Stimulated activated memory B cell treated with anti-CD40 and anti-IgM and Interleukin-4, amounts not matched to agents 10 μg/mL and 1 μg/mL and 100 μg/mL, for 72 hours (primary cell): ENCODE measurements at places on chromosomes 13 and 19.
A peak's percentile ranks its signal among the peaks of the same experiment; 100 is the strongest.

- ATAC-seq, result no peak
These were observed 327.0 kb upstream of the SLITRK5 start for GRCh38 chr13:87344176-87344575.

DNA sequence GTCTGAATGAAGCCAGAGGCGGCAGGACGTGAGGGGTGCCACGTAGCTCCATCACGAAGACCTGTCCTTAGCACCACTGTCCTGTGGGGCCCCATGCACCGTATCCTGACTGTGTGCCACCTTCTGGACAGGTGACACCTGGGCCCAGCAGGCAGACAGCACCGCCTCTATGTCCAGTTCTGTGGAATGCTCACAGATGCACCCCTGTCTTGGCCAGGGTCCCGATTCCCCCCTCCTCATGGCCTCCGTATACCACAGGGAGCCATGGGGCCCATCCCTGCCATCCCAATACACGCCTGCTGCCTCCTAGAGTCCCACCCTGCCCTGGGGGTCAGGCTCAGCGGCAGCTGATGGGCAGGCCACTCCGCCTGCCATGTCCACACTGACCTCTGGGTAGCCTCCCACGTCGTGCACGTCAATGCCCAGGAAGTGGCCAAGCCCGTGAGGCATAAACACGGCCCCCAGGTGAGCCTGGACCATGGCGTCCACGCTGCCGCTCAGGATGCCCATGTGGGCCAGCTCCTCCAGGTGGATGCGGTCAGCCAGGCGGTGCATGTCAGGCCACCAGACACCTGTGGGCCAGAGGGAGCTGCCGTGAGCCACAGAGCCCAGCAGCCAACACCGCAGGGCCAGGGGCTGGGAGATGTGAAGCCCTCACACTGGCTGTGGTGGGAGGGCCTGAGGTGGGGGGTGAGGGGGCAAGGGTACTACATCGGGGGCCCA lies 17.6 kb downstream of the CEBPG start:
- ATAC-seq, result no peak

GRCh38 chr19:41407271-41407670 lies 9.7 kb downstream of the BCKDHA start:
- no peak for ATAC-seq

DNA sequence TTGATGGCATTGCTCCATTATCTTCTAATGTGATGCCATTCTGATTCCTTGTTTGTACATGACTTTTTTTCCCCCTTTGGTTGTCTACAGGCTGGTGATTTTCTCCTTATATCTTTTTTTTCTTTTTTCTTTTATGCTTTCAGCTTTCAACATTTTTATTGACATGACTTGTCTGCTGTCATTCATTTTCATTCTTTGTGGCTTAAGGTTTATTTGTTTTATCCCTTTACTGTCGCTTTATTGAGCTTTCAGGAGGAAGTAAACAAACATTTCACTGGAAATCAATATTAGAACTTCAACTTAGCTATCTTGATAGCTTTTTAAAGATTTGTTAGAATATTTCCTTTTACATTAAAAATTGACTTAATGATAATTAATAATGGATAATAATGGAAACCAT lies 9.7 kb downstream of the ITM2B start:
- ATAC-seq, result no peak

- ATAC-seq, result no peak
These were observed 5.0 kb upstream of the EML2 start for GRCh38 chr19:45643927-45644771.

DNA sequence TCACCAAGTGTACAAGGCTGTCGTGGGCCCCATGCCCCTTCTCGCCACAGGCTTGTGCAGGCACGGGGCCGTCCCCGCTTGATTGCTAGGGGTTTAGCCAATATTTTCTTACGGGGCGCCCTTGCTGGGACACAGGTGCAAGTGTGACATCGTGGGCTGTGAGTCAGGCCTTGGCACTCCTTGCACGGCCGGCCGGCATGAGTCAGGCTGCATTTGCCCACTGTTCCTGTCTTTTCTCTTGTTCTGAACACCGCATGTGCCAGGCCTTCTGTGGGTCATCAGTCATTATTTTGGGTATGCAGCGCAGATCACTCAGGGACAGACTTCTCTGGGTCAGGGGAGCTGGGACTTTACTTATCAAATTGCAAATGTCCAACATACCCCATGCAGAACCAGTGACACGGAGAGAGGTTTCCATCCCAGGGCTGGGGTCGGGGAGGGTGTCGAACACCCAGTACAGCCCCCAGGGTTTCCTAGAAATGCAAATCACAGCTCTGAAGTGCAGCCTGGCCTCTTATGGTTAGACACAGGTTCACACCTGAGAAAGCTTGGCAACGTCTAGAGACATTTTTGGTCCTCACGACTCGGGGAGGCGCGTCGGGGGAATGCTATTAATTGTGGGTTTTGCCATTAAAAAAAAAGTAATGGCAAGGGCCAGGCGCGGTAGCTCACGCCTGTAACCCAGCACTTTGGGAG lies 22.5 kb upstream of the KLF2 start:
- peak; percentile 84 for ATAC-seq

GRCh38 chr19:47467914-47468313 lies 3.8 kb downstream of the SLC8A2 start:
- no peak for ATAC-seq

- ATAC-seq, result no peak
These were observed 338.5 kb downstream of the ZNF536 start for GRCh38 chr19:30710721-30711120.

DNA sequence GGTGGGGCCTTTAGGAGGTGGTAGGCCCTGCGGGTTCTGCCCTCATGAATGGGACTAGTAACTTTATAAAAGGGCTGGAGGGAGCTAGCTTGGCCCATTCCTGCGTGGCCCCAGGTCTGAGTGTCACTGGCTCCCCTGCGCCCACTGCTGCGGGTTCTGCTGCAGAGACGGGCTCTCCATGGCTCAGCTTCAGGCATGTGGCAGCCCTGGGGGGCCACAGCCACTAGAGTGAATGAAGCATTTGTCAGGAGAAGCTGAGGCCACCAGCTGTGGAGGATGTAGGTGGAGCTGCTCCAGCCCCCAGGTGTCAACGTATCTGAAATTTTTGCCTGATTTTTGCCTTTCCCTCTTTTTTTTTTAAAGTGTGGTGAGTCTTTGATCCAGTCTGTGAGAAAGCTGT lies 119.1 kb downstream of the SOX1 start:
- ATAC-seq, result no peak

DNA sequence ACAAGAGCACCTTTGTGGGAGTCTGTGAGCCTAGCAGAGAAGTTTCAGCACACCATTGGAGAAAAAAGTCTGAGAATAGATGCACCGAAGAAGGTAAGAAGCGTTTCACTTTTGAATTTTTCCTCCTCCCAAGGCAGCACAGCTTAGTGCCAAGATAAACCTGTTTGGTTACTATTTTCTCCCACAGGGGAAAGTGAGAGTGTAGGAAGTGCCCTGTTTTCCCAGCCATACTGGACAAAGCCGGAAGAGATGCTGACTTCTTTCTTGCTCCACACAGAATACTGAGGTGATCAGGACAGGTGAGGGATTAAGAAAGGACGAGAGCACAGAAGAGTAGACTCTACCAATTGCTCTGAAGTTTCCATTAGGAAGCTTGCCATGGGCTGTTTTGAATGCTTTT lies 1011.0 kb upstream of the MIR17HG start:
- no peak for ATAC-seq

DNA sequence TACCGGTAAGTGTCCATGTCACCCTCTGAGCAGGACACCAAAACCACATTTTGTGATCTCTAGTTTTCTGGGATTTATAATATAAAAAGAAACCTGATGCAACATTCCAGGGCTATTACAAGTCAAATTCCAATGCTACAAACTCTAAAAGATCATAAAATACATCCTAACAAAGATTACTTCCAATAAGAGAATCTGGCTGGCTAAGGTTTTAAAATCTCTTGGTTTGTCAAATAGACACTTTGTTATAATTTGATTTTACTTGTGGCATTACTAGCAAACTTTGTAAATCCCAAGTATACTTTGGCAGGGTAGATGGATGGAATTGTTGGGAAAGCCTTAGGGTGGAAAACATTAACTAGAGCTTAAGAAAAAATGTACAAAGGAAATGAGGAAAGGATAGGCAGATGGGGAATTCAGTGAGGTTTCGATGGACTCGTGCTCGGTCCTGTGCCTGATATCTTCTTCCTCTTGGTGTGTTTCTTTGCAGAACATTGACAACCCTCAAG lies 74.0 kb upstream of the POMP start:
- ATAC-seq, result no peak

GRCh38 chr19:16594681-16595091 lies 22.5 kb upstream of the SLC35E1 start:
- peak; percentile 74 for ATAC-seq

- ATAC-seq, result no peak
These were observed 54.9 kb upstream of the SACS start for GRCh38 chr13:23488442-23488841.

DNA sequence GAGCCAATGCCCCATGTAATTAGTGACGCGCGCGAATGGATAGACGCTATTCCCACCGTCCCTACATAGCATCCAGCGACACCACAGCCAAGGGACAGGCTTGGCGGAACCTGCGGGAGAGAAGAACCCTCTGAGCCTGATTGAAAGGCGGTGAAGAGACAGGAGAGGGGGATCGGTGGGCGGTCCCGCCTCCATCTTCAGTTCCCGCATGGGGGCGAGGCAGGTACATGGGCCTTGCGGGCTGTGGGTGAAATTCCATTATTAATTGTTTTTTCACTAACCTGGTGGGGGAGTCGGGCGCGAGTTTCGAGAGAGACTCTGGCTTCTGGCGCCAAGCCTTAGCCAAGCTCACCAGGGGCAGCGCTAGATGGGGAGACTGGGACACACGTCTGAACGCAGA lies 8.4 kb upstream of the TEX101 start:
- ATAC-seq, result no peak

DNA sequence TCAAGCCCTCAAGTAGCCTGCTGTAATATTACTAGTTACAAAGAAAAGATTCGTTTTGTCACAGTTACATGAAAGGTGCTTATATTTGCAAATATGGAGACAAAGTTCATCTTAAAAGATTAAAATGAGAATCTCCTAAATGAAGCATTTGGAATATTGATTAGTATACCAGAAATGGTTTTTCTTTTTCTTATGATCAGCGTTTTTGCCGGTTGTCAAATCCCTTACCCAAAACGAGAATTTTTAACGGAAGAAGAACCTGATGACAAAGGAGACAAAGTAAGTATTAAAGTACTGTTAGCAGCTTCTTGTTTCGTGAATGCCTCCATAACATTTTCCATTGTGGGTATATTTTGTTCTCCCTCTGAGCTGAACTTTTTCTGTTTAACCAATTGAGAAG lies 147.1 kb downstream of the CDK8 start:
- no peak for ATAC-seq

DNA sequence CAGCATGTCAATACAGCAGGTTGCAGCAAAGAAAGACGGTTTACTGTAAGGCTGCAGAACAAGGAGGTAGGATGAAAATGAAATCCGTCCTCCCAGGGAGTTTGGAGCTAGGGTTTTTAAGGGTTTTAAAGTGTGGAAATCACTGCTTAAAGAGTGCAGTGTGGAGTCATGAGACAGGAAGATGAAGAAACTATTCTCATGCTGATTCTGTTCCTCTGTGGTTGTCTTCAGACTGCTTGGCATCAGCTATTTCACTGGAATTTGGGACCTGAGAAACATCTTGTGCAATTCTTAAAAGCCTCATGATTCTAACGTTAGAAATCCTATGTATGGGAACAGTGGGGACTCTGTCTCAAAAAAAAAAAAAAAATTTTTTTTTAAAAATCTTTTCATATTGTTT lies 11.4 kb downstream of the ZNF331 start:
- no peak for ATAC-seq

DNA sequence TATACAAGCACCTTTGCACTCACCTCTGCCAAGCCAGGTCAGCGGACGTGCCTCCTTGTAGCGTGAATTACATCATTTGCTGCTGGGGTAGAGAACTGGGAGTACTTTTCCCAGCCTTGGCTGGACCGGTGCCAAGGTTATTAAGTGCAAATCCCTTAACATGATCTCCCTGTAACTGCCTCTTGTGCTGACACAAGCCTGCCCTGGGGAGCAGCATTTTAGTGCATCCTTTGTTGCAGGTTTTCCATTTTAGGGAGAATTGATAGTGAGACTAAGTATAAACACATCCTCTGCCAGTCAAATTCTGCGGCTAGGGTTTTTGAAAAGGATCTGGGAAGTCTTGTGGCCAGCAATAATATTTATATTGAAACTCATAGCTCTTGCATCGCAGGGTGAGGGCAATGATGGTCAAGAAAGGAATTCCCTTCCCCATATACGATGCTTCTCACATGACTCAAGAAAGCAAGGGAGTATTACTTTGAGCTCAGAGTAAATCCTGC lies 32.7 kb upstream of the DCLK1 start:
- no peak for ATAC-seq

GRCh38 chr19:48398375-48399235 lies 5.1 kb downstream of the GRIN2D start:
- ATAC-seq, result peak; percentile 79

- ATAC-seq, result no peak
These were observed 680.8 kb downstream of the LIG4 start for GRCh38 chr13:107534548-107534947.

GRCh38 chr19:1037621-1038064 lies 2.3 kb upstream of the ABCA7 start:
- ATAC-seq, result peak; percentile 28

DNA sequence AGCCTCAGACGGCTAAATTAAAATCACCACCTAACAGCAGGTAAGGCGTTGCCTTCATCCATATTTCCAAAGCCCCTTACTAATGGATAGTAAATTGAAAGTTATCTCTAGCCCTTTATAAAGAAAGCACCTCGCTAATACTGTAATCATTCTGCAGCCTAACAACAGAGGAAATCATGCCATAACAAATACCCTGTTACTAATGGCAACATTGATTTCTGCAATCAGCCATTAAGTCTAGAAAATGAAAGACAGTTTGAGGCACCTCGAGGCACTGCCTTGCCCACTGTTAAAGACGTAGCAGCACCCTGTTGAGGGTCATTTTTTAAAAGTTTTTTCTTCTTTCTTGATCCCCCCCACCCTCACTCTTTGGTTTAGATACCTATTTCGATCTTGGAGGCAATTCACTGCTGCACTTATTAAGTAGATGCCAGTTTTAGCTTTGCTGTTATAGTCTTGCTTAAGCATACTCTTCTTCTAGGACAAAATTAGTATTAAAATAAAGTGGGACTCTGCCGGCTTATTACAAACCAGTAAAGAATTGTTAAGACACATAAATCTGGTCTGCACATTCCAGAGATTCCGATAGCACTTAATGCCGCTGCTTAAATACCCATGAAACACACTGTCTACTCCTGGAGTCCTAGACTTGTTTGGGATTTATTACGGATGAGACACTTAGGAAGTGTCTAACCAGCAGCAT lies 74.8 kb downstream of the ZNF536 start:
- no peak for ATAC-seq

DNA sequence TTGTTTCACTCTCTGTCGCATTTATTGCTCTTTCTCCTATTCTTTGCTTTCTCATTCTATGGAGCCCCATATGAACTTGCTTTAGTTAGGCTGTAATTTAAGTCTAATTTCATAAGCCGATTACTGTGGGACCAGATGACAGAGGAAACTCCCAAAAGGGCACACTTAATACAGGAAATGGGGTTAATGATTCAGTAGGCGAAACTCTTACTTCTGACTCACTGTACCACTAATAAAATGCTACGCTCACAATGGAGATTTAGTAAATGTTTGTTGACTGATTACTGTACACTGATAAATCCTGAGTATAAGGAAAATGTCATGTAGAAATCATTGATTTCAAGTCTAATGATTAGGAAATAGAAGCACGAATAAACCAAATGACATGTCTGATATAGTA lies 276.4 kb downstream of the KLF5 start:
- no peak for ATAC-seq

GRCh38 chr19:23378948-23379347 lies 16.3 kb downstream of the ZNF91 start:
- ATAC-seq, result no peak

- ATAC-seq, result no peak
These were observed 262.7 kb downstream of the DLEU7 start for GRCh38 chr13:50580684-50581305.
